A549 treated with dexamethasone at 1 μM for 4 hours (cell line): ENCODE measurements at places on chromosomes 7 and 10. TPM values are rescaled to one million over a fixed set of nuclear protein-coding genes. Genes with fewer than 3 reads are reported as not detected.

Gene FAM180A
- 0.05 to 0.15 TPM (median 0.09 TPM) in 4 of 5 replicates, not detected in the other for total RNA-seq

Gene ZNF117
- total RNA-seq: 0.15 to 0.21 TPM (median 0.17 TPM) in 5 replicates

Gene GJC3
- total RNA-seq: 0.08 to 0.15 TPM (median 0.09 TPM) in 3 of 5 replicates, not detected in the others

Gene BMPER
- total RNA-seq: 4.2 to 6.8 TPM (median 4.6 TPM) in 5 replicates

Gene PLA2G12B
- total RNA-seq: not detected in 5 replicates
